ENCODE measurements at places on chromosomes 2 and 18.

DNA sequence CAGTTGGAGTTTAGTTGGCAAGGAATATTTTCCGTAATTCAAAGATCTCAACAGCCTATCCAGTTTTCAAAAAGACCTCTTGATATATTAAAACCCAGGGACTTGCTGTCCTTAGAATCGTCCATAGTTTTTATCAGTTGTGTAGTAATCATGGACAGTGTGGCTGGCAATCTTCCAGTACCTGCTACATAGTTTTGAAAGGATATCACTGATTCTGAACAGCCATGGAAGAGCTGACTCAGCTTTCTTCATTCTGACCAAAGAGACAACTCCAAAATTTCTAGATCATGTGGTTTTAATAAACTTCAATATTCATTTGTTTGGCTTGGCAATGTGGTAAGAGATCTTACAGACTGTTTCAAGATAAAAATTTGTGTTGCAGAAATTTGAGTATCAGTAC lies 616.7 kb downstream of the TDRD15 start:
- DNase-seq = no peak

- no peak for DNase-seq
These were observed 4.9 kb upstream of the COL3A1 start for GRCh38 chr2:188969236-188969635.

- DNase-seq = no peak
These were observed 61.4 kb downstream of the GPR39 start for GRCh38 chr2:132477962-132478361.

- peak; percentile 7 for DNase-seq
These were observed 330.2 kb upstream of the FANCL start for GRCh38 chr2:58571181-58571852.

- no peak for DNase-seq
These were observed 32.1 kb upstream of the COLEC12 start for GRCh38 chr18:532632-533031.

DNA sequence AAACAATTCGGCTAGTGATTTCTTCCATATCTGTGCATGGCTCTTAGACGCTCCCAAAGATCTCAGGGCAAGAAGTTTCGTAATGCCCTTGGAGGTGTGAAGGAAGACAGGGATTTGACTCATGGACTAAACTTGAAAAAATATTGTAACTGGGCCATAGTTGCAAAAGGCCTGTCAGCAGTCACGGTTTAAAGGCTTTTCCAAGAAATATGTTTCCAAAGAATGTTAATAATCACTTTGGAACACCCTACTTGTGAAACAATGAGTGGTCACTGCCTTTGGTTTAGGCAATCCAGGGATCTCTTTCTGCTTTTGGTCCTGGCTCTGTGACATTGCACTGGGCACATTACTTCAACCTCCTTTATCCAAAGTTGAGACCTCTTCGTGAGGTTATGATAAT lies 102.5 kb upstream of the RASGRP3 start:
- DNase-seq = no peak

DNA sequence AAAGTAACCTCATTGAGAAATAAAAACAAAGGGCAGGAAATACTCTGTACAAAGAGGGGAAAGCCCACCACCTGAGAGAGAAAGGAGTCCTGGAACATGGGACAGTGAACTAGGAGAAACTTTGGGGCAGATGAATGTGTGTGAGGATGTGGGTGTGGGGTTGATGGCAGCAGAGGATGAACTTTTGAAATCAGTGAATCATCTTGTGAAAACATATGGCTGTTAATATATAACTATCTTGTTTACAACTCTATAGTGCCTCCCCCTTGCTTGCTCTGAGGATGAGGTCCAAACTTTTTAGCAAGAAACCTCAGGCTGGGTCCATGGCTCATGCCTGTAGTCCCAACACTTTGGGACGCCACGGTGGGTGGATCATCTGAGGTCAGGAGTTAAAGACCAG lies 171.8 kb upstream of the LHCGR start:
- no peak for DNase-seq

DNA sequence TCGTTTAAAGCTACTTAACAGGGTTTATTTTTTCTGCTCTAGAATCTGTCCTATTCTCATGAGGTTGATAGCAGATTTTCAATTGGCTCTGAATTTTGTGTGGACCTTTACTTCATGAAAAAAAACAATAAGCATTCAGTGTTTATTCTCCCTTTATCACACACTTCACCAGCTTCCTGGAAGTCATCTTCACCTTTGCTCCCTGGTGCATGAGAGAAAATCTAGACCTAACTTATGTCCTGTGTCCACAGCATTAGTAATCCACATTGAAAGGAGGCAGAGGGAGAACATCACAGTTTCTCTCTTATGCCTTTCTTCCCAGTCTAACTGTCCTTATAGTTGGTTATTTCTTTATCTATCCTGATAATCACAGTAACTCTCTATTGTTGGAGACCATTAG lies 316.1 kb downstream of the PTH2R start:
- no peak for DNase-seq

DNA sequence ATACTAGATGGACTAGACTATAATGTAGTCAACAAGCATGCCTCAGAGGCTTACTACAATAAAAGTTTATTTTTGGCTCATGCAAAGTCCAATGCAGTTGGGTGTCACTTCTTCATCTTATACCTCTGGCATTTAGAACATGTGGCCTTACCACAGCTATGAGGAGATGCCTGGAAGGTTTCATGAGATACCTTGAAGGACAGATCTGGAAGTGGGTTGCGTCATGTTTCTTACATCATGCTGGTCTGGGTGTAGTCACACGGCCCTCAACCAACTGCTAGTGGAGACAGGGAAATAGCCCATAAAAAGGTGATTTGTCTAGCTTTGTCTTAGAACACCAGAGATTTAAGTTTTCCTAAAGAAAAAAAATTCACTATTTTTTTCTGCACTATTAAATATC lies 91.7 kb upstream of the MMADHC start:
- no peak for DNase-seq

GRCh38 chr2:1117569-1117968 lies 166.9 kb downstream of the SNTG2 start:
- DNase-seq = no peak

GRCh38 chr2:240211598-240212424 lies 71.4 kb upstream of the OTOS start:
- DNase-seq = no peak

DNA sequence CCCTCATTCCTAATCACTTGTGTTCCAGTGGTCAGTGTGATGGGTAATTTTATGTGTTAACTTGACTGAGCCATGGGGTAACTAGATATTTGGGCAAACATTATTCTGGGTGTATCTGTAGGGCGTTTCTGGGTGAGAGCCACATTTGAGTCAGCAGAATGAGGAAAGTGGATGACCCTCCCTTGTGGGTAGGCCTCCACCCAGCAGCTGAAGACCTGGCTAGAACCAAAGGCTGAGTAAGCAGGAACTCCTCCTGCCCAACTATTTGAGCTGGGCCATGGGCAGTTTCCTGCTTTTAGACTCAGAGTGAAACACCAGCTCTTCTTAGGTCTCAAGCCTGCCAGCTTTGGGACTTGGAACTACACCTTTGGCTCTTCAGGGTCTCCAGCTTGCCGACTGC lies 141.8 kb downstream of the ACKR3 start:
- no peak for DNase-seq

- no peak for DNase-seq
These were observed 4.4 kb downstream of the ARHGAP25 start for GRCh38 chr2:68738906-68739594.

- DNase-seq = no peak
These were observed 8.0 kb downstream of the GNLY start for GRCh38 chr2:85702172-85702571.

DNA sequence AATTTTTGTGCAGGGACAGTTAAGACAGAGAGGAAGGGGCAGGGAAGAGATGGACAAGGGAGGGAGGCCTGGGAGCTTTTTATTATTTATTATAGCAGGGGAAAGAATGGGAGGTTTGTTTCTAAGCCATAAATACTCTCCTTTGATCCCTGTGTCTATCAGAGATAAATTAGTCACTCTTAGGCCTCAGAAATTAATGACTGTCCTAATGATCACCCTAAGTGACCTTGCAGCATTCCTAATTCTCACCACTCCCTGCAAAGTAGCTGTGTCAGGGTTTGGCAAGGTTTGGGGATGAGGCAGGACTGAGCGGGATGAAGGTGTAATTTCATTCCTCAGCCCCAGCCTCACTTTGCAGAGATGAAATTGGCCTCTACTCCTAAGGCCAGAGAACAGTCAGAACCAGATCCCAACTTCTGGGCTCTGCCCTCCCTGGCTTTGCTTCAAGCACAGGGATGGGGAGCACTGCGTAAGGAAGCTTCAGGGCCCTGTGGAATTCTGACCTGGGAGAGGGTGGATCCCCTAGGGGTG lies 95.0 kb downstream of the TMEM17 start:
- DNase-seq = no peak

DNA sequence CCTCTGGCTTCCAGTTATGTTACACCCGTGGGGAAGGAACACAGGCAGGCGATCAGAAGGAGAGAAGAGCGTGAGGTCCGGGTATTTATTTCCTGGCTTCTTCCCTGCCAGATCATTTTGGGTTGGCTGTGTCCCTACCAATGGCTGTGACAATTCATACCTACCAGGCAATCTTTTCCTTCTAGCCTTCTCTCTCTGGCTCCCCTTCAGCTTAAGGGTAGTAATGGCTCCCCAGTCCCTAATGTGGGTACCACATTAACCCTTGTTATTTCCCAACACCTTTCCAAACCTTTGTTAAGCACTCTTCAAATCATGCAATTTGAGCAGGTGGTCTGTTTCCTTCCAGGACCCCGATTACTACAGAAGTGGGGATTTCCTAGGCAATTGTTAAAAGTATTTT lies 78.8 kb upstream of the LYPD6B start:
- DNase-seq = no peak

- no peak for DNase-seq
These were observed 128.3 kb downstream of the ACOXL start for GRCh38 chr2:110860630-110861029.

DNA sequence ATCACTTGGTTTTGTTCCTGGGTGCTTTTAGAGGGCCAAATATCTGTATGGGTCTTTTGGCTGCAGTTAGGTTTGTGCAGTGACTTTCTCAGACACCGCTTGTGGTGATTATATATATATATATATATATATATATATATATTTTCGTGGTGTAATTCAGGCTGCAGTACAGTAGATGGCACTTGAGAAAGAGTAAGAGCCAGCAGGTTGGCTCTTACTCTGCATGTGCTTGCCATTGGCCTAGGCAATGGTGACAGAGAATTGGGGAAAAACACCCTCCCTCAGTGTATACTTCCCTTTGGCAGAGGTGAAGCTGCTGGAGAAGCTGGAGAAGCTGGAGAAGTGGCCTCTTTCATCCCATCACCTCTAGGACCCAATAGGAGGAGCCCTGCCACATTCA lies 22.2 kb upstream of the MYL1 start:
- no peak for DNase-seq

- DNase-seq = no peak
These were observed 23.4 kb upstream of the RPL31 start for GRCh38 chr2:100978582-100979191.

DNA sequence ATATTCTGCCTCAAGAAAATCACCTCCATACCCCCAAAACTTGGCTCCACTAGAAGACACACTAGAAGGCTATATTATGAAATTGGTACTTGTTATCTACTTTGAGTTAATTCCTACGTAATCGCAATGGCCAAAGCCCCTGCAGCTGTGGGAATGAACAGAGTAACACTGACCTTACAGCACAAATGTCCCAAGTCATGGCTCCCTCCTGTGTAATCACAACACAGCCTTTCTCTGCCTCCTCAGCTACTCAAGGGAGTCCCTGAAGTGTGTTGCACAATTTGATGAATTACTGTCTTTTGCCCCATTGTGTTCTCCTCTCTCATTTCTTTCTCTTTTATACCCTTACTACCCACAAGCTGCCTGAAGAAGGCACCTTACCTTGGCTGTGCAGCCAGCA lies 375.2 kb downstream of the ARHGAP15 start:
- DNase-seq = no peak

GRCh38 chr2:88127888-88128653 lies at the start of gene FABP1:
Gene FABP1, minus strand, starts transcription at chr2:88128062. Its CDS starts 45 bp downstream, at chr2:88128017.
- DNase-seq = no peak

DNA sequence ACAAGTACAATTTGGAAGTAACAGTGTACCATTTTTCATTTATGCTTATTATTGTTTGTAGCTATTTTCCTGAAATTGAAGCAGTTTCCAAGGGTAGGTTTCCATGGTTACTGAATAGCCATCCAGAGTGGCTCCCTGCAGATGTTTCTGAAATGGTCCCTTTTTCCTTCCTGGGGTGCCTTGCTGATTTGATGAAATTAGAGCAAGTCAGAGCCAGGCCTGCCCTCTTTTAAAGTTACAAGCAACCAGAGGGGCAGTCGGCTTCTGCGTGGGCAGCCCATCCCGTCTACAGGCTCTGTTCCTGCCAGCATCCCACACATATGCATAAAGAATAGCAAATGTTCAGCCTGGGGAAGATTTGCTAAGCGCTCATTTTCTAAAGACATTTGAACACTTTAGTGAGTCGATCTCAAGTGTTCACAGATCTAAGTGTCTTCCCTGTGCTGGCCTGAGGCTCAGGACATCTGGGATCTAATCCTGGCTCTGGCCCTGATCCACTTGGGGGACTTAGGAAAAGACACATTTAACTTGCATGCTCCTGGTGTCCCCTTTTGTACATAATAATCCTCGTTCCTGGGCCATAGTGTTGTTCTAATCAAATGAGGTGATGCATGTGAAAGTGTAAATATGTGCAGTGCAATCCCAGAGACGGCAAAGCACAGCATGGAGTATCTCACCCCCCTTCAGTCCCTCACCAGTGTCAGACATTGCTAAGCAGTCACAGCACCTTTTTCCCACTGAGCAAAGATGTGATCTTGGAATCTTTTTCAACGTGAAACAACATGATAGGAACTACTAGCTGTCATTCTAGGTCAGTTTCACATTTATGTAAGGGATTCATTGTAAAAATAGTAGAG lies 92.2 kb downstream of the STPG4 start:
- no peak for DNase-seq

- DNase-seq = no peak
These were observed 24.1 kb downstream of the ACSL3 start for GRCh38 chr2:222884805-222885424.

DNA sequence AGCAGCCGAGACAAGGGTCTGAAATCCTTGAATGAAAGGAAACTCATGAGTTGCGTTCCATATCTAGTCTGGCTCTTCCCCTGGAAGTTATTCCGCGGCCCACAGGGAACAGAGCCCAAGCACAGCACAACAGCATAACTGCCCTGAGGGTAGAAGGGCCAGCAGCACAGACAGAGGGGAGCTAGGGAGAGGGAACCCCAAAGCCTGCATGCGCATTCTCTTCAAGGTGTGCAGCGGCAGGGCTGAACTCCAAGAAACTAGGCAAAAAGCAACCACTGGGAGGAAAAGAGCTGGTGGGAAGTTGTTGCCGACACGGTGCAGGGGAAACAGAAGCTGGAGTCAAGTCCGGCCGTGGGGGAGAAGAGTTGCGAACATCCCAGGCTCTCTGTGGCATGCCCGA lies 11.8 kb downstream of the GPR148 start:
- DNase-seq = no peak

DNA sequence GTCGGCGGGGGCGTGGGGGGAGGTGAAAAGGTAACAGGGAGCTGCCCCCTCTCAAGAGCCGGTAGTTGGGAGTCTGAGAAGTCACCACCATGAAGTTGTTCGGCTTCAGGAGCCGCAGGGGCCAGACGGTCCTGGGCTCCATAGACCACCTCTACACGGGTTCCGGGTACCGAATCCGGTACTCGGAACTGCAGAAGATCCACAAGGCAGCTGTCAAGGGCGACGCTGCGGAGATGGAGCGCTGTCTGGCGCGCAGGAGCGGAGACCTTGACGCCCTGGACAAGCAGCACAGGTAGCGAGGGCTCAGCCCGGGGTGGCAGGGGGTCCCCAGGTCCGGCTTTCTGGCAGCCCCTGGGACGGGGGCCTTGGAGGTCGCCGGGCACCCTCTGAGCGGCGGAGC lies 47.1 kb upstream of the ZNF519 start:
- no peak for DNase-seq

GRCh38 chr18:950882-951495 lies 46.3 kb downstream of the ADCYAP1 start:
- no peak for DNase-seq

All from stimulated activated CD4-positive, alpha-beta T cell treated with anti-CD3 and anti-CD28 coated beads, Interleukin-15, amount 100 ng/mL, for 48 hours (primary cell).